ENCODE measurements at places on chromosomes 12 and 14.

DNA sequence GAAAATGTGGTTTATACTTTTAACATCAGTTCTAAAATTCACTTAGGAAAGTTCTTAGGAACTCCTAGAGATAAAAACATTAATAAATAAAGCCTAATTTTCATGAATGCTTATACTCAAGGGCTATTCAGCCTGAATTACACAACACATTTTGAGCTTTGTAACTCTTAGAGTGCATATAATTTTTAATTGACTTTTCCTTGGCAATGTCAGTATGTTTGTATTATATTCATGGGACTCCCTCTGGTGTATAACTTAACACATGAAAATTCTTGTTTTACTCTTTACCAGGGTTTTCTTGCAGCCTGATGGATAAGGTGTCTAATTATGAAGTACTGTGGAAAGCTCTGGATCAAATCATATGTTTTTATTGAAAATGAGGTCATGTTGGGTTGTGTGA is 150.6 kb upstream of the HMGA2 start:
- DNase-seq = peak; percentile 32

DNA sequence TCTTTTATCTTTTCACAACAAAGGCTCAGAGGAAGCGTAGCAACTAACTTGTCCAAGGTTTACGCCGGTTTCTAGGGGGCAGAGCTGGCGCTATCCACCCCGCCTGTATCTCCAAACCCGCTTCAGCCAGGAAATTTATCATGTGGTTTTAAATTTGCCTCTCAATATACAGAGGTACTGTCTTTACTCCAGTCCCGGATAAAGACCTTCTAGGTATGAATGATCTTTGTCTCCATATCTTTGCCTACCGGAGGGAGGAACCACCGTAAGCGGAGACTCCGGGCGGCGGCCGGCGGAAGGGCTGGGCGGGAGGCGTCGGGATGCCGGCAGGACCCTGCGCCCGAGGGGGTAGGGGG is 693 bp upstream of the RIMKLB start:
- peak; percentile 35 for DNase-seq

DNA sequence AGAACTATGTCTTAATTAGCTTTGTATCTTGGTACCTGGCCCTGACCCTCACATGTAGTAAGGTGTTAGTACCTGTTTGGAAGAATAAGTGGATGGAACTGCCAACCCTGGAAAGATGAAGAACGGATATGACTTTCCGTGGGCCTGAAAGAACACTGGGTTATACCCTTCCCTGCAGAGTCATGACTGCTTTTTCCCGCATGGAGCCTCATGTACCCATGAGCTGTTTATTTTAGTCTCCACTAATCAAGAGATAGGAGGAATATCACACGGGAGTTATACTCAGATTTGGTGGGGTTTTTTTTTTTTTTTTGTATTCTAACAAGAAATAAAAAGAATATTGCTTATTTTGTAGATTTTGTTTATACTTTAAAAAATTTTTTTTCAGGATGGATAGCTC is 15.9 kb downstream of the DLST start:
- no peak for DNase-seq

DNA sequence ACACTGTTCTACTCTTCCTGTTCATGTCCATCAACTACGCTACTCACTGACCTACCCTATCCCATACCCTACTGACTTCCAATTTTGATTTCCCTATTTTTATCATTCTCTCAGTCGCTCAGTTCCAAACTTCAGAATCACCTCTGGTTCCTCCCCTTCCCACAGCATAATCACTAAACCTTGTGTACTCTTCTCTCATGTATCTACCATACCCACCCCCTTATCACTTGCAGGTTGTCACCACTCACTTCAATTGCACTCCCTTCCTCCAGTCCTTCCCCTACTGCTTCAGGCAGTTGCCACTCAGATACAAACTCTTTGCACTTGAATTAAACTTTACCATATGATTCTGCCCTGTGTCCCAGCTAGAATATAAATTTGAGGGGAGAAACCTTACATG is 6.3 kb downstream of the RACGAP1 start:
- DNase-seq = no peak

- DNase-seq = no peak
These were observed 45.6 kb downstream of the SPTLC2 start for GRCh38 chr14:77570706-77571268.

GRCh38 chr12:106288494-106289195 is 13.9 kb upstream of the TCP11L2 start:
- peak; percentile 94 for DNase-seq

DNA sequence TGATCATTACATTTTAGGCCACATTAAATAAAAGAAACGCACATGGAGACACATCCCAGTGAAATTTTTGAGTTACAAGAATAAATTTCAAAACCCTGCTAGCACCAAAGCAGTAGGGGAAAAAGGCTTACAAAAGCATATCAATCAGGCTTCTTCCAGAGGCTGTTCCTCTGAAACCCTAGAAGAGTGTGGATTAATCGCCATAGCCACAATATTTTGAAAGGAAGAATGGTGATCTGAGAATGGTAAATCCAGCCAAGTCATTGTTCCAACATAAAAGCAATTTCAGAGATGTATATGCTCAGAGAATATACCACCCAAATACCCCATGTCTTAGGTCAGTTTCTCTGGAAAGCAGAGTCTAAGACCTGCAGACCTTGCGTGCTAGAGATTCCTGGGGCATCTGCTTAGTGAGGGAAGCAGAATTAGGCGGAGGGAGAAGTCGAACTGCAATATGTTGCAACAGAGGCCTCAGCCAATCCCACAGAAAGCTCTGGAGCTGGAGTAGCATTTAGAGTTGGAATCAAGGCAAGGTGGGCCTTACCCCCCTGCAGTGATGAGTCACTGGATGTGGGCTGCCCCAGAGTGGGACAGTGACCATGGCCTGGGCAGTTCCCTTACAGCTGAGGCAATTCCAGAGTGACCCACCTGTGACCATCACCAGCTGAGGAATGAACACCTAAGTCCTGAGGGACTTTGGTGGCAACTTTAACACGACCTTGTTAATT is 125.2 kb downstream of the NTF3 start:
- no peak for DNase-seq

DNA sequence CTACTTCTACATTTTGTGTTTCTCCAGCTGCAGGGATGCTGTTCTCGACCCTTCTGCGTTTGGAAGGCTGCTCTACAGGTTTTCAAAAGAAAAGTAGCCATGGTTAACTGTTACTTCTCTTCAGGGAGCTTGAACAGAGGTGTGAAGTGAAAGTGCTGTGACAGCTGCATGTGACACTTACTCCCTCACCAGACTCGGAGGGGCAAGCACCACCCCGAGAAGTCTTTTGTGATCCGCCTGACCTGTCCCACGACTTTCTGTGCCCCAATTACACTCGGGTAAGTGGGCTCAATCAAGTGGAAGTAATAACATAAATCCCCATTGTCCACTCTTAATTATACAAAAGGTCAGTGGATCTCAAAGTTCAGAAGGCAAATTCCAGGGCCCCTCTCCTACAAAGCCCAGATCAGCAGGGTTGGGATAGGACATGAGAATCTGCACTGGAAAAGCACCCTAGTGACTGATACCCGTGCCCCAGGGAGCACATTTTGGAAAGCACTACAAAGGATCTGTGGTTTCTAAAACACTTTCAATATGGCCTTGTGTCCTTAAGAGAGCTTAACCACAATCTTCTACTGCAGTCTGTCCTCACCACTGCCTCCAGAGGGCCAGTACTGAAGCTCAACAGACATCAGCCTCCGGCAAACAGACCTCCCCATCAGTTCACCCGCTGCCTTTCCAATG is 11.5 kb downstream of the FICD start:
- DNase-seq = peak; percentile 26

- DNase-seq = peak; percentile 16
These were observed 237.6 kb downstream of the SLC41A2 start for GRCh38 chr12:104720339-104721038.

GRCh38 chr12:131452444-131452860 is 258.4 kb upstream of the SFSWAP start:
- DNase-seq = no peak

GRCh38 chr12:96177013-96177412 is 17.2 kb upstream of the ELK3 start:
- peak; percentile 79 for DNase-seq

DNA sequence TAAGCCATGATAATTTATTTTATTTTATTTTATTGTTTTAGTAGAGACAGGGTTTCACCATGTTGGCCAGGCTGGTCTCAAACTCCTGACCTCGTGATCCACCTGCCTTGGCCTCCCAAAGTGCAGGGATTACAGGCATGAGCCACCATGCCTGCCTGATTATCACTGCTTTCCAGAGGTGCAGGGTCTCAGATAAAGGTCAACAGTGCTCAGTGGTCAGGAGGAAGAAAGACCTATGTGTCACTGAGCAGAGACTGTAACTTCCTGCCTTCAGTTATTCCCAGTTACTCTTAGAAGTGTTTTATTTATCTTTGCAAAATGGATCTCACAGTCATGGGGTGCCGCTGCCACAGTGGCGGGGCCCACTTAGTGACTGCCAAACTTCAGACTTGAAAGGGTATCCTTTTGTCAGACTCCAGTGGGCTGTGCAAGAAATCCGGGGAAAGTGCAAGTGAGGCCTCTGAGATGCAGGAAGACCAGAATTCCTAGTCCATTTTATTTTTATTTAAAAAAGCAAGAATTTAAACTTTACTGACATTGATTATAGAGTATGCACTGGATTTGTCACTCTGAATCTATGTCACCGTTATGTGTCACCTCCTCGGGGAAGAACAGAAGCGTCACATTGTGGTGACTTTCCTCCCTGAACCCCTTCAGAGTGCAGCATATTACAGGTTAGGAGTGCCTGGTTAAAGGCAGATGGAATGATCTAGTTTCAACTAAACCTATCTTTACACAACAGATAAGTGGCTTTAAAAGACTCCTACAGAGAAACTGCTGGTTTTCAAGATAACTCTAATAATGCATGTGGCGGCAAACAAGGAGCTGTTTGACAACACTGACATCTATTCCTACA is 59.1 kb upstream of the BICD1 start:
- no peak for DNase-seq

GRCh38 chr12:42961395-42961794 is 371.8 kb upstream of the PRICKLE1 start:
- peak; percentile 39 for DNase-seq

DNA sequence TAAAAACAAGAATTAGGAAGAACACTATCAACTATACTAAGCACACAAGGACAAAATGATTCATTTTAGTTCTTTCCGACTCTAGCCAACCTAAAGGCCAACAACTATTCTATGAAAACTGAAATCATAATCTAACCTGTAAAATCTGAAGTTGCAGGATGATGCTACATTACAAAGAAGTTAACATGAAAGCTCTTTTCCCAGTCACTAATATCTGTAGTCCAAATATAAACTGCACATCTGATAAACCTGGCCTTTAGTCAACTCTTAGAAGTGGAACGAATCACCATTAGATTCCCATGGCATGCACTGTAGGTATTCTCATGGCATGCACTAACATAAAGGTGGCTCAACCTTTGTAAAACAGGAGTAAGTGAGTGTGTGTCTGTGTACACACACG is 41.7 kb downstream of the BLTP3B start:
- no peak for DNase-seq

GRCh38 chr12:106227641-106228319 is 20.0 kb downstream of the CKAP4 start:
- DNase-seq = no peak

DNA sequence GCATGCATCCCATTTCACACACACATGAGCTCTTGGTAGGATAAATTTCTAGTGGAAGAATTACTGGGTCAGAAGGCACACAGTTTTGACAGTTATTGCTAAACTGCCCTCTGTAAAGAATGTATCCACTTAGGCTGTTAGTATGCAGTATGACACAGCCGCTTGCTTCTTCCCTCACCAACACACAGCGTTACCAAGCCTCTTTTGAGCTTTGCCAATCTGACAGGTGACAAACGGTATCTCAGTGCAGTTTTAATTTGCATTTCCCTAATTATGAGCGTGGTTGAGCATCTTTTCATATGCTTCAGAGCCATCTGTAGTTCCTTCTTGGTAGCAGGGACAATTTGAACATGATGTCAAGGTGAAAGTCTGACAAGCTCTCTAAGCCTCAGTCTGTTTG is 42.9 kb downstream of the HRK start:
- no peak for DNase-seq

DNA sequence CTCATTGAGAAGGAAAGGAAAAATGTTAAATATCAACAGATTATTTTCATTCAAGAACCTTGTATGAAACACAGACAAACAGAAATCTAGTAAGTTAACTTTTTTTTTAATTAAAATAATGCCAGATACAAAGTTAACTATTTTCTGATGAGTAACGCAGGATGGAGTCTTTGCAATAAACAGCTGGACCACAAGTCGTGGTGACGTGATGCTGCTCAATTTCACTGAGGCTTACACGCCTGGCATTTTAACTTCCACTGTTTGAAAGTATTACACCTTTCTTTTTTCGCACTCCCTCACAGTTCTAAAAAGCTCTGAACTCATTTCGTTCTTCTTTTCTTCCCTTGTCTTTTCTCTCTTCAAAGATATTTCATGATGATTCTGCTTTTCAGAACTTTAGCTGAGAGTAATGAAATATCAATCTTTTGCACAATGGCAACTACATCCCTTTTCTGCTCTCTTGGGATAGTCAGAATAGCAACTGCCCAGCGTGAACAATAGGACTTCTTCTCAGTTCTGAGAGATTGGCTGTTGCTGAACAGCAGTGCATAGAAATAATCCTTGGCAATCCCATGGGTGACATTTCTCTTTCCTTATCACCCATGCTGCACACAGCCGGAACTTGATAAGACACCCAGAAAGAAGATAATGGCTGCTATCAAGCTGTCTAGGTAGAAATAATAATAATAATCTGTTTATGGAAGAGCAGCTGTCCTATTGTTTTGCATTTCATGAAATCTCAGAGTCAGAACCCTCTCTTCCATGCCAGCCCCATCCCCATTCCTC is 160.5 kb downstream of the BTG1 start:
- no peak for DNase-seq

- no peak for DNase-seq
These were observed 6.6 kb downstream of the FAM177A1 start for GRCh38 chr14:35052637-35053036.

GRCh38 chr12:131603939-131604795 is 106.7 kb upstream of the SFSWAP start:
- no peak for DNase-seq

DNA sequence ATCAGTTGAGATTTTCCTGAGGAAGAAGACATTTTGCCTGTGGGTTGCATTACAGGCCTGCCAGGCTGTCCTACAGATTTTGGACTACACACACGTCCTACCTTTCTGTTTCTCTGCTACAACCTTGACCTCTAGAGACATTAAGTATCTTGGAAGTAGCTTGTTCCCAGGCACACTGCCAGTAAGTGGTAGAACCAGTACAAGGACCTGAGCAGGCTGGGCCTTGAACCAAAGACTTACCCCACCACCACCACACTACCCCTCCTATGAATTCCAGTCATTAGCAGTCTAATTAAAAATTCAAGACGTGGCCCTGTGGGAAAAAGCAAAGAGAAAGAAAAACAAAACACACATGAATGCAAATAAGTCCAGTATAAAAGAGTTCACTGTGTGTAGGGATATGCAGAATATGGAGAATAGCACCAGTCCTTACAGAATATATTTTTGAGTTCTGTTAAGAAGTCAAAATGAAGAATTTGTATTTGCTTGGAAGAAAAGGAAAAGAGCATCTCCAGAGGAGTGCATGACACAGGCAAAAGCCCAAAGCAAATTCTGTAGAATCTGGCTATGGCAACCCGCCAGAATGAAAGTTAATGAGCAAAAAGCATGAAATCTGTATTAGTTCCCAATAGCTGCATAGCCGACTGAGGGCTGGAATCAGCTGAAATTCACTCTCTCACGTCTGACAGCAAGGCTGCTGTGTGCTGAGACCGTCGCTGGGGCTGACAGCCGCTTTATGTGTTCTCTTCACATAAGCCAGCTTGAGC is 74.3 kb upstream of the ST8SIA1 start:
- DNase-seq = no peak

- peak; percentile 76 for DNase-seq
These were observed 853 bp downstream of the USP5 start for GRCh38 chr12:6852651-6853354.

All from fibroblast of skin of back (primary cell).